ENCODE measurements at places on chromosomes 3 and 15.

- DNase-seq: no peak
Observed at GRCh38 chr15:100987143-100987542, 68.0 kb downstream of the LRRK1 start.

DNA sequence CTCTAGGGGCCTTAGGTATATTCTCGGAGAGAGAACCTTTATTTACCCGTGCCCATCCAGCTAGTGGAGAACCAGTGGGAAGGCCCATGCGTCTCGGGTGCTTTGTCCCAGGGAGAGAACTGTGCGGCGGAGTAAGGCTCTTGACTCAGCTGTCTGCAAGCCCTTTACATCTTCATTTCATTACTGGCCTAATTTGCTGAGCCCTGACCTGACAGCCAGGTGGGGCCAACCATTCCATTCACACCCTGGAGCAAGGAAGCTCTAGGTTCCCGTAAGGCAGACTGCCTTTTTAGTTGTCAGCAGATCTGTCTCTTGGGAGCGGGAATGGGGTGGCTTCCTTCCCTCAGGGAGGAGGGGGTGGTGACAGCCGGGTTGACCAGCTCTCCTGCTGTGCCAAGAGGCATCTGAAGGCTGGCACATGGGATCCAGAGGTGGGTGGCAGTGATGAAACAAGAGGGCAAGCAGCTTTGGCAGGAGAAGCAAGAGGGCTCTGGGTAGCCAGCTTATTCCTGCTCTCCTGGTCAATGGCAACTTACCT lies 36.4 kb downstream of the SV2B start:
- no peak for DNase-seq

- DNase-seq: no peak
Observed at GRCh38 chr3:7346364-7346763, 485.4 kb downstream of the GRM7 start.

GRCh38 chr15:39269352-39269751 lies 311.5 kb upstream of the THBS1 start:
- no peak for DNase-seq

DNA sequence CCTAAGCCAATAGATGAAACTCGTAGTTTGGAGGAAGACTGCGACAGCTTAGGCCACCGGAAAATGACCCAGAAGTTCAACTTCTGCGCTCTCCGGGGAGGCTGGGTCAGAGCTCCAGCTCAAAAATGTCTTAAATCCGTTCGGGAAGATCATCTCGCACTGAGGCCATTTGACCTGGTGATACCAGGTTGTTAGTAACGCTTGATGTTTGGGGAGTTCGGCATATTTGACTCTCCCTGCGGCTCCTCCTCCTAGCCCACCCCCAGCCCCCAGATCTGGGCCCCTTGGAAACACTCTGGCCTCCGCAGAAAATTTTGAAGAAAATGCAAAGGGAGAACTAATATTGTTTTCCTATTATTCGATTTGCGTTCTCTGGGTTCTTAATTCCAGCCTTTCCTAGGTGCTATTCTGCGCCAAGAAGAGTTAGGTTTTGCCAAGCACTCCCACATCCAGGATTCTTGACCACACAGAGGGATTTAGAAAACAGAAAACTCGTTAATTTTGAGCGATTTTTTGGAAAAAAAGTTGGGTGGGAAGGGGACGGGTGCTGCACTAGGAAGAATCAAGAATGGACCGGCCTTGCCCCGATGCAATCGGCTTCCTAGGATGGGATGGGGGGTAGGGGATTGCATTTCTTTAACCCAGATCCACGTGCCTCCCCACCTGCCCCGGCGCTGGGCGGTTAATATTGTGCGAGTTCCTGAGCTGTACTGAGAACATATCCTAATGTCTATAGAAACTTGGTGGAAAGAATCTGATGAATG lies 50.0 kb downstream of the ZIC4 start:
- DNase-seq: no peak

DNA sequence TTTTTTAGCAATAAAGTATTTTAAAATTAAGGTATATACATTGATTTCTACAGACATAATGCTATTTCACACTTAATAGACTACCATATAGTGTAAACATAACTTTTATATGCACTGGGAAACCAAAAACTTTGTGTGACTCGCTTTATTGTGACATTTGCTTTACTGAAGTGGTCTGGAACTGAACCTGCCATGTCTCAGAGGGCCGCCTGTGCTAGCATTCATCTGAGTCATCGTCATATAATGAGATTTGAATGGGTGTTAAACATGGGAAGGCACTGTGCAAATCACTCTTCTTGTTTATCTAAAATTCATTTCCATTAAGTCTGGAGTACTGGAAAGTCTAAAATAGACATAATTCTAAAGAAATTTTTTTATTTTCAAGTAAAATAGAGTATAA lies 12.9 kb downstream of the EIF2AK4 start:
- DNase-seq: no peak

GRCh38 chr15:77416954-77417353 lies 3.0 kb downstream of the PEAK1 start:
- DNase-seq: no peak

GRCh38 chr15:39127925-39128617 lies 452.8 kb upstream of the THBS1 start:
- DNase-seq: no peak

GRCh38 chr15:74428970-74429780 lies 4.6 kb downstream of the SEMA7A start:
- DNase-seq: no peak

All from posterior cingulate gyrus (tissue), 11 donors.